ENCODE measurements at places on chromosomes 1 and 21.
A peak's percentile ranks its signal among the peaks of the same experiment; 100 is the strongest.

DNA sequence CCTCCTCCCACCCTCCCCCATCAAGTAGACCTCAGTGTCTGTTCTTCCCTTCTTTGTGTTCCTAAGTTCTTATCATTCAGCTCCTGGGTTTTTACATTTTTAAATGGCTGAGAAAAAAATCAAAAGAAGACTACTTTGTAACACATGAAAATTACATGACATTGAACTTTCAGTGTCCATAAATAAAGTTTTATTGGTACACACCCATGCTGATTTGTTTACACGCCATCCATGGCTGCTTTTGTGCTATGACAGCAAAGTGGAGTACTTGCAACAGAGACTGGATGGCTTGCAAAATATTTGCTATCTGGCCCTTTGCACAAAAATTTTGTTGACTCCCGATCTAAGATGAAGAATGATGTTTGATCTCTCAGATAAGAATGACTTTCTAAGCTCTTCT is 171.4 kb downstream of the PRDM2 start:
- DNase-seq: no peak

- DNase-seq: no peak
These were observed 617.8 kb downstream of the LTN1 start for GRCh38 chr21:28374881-28375280.

DNA sequence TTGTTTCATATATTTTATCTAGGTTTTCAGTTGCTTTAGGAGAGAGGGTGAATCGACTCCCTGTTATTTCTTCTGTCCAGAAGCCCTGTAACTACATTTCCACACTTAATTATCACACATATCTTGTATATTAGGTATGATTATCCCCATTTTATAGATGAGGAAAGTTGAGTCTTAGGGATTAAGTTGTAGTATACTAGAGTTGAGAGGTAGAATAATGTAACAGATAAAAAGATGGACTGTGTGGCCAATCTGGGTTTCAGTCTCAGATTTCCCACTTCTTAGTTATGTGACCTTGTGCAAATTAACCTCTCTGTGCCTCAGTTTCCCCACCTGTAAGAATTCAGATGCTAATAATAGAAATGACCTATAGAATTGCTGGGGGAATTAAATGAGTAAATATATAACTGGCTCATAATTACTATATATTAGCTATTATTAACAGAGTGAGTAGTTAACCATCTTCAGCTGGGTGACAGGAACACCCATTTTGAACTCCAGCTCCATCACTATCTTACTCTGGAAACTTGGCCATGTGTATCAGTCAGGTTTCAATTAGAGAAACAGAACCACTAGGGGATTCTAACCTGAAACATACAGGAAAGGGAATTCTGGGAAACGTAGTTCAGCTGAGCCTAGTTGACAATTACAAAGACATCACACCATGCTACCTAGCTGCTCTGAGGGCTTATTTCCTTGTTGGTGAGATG is 20.4 kb upstream of the FOXO6 start:
- DNase-seq: no peak

GRCh38 chr1:167849666-167850065 is 64.3 kb downstream of the ADCY10 start:
- DNase-seq: no peak

- DNase-seq: no peak
These were observed 5.9 kb downstream of the RCSD1 start for GRCh38 chr1:167635941-167636340.

DNA sequence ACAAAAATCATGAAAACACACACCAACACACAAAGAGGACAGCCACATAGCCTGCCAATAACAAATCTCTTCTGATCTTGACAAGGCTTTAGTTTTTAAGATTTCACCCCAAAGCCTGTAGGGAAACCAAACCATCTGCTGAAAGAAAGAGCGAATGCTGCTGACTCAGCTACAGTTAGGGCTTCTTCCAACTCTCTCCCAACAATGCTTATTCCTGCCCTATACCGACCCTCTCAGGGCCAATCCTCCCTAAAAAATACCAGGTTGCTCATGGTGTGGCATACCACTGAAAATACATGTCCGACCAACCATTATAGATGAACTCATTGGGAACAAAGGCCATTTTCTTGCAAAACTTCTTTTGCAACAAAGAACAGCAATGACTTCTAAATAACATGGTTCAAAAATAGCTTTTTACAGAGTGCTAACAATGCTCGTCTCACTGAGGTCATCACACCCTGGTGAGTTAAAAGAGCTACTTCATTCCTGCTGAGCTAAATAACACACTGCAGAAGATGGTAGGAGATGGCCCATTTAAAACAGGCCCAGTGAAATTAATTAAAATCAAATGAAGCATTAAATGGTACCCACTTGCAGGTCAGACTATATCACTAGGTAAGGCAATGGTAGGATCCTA is 86.1 kb downstream of the KIAA0319L start:
- DNase-seq: no peak

GRCh38 chr1:204967451-204967850 is 75.6 kb upstream of the CNTN2 start:
- DNase-seq: no peak

GRCh38 chr1:17098446-17099317 is 20.6 kb downstream of the PADI2 start:
- DNase-seq: no peak

DNA sequence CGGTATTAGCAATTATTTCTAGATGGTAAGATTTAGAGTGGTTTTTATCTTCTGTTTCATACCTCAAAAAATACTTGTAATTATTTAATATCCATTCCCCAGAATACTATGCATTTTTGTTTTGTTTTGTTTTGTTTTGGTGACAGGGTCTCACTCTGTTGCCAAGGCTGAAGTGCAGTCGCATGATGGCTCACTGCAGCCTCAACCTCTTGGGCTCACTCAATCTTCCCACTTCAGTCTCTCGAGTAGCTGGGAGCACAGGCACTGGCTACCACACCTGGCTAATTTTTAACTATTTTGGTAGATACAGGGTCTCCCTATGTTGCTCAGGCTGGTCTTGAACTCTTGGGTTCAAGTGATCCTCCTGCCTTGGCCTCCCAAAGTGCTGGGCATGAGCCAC is 252.7 kb downstream of the AKT3 start:
- DNase-seq: no peak

DNA sequence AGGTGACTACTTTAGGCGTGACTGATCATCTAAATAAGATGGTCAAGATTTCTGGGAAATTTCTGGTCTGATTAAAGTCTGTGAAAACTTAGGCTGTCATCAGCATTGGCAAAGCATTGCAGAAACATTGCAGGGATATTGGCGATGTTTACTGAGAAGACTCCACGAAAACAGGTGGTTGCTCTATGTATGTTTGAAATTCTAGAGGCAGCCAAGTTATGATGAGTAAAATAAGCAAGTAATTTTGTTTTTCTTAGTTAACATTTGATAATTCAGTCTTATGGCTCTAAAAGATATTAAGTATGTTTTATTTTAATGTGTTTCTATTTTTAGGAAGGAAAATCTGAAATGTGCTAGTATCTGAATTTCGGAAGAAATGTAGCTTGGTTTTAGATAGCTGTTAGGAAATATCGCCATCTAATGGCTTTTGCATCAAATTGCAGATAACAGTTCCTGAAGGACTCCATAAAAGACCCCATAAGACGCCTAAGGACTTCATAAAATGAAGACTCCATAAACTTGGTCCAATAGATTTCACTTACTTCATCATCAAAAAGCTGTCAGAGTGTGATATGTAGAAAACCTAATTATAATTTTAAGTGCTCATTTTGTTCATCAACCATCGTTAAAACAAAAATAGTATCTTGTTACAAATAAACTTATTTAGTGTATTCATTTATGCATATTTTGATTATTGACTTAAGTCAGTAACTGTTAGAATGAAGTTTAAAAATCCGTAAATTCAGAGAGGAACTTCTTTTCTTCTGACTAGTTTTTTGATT is 344.6 kb downstream of the RYR2 start:
- peak; percentile 9 for DNase-seq

DNA sequence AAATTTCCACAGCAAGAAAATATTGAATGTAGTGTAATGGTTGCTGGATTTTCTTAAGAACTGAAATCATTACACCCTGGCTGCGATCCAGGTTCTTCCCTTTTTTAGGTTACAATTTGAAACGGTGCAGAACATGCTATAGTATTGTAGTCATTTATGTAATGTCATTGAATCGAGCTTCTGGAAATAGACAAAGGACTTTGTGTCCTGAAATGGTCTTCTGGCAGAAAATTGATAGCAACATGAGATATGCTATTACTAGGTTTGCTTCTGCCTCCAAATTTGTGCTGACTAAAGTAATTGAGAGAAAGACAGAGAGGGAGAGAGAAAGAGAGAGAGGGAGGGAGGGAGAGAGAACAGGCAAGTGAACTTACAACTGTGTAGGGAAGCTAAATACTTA is 146.2 kb upstream of the NFIA start:
- DNase-seq: peak; percentile 50

DNA sequence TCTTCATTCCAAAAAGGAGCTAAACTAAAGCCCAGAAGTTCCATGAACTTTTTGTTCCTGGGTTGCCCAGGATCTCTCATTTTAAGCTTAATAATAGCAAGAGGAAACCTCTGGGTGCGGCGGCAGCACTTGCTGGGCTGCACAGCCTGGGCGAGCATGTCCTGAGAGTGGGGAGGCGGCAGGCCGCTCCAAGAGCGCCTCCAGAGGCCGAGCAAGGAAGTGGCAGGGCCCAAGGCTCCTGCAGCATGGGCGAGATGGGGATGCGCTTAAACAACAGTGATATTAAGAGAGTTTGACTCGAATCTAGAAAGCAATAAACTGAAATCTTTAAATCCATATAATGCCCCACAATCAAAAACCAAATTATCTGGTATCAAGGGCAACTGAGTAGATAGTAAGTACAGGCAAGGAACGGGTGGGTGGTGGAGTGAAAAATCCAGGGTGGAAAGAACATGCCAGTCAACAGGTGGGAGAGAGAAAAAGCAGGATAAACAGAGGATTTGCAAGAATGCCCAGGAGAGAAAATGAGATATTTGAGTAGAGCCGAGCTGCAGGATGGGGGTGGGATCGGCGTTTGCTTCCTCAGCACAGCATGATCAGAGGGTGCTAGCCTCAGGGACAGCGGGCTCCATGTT is 14.1 kb upstream of the TNR start:
- DNase-seq: peak; percentile 3

GRCh38 chr1:196405839-196406238 is 202.4 kb downstream of the KCNT2 start:
- DNase-seq: no peak

GRCh38 chr1:51301844-51302162 is 28.6 kb downstream of the TTC39A start:
- DNase-seq: no peak

GRCh38 chr21:30200000-30200399 is 15.9 kb downstream of the CLDN8 start:
- no peak for DNase-seq

DNA sequence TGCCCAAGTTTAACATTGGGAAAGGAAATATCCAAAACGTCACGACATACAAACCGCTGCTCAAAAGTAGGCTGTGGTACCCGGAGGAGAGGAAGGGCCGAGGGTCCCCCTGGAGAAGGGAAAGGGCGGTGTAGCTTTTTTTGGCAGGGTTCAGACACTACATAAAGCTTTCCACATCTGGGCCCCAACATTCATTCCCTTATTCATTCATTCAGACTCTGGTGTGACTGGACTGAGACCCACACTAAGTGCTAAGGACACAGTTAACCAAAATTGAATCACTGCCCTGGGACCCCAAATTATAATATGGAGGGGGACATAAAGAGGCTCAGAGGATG is 10.3 kb upstream of the COL8A2 start:
- no peak for DNase-seq

DNA sequence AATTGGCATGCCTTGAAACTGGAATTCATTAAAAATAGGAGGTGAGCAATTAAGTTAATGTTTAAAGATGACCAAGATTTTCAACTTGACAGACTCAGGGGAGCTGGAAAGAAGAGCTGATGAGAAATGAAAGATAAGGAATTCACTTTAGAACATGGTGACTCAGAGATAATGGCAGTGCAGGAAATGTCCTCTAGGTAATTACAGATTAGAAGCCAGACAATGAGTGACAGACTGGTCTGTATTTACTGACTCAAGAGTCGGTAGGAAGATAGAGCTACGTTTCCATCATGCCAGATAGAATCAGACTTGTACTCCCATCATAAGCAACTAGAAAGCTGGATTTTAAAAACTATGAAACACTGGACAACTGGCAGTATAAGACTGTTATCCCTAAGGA is 151.6 kb downstream of the AJAP1 start:
- DNase-seq: no peak

GRCh38 chr1:194047206-194047605 is 860.8 kb upstream of the B3GALT2 start:
- DNase-seq: no peak

GRCh38 chr1:26726784-26727183 is 31.0 kb downstream of the ARID1A start:
- DNase-seq: no peak

- no peak for DNase-seq
These were observed 91.7 kb downstream of the C1orf94 start for GRCh38 chr1:34268311-34268954.
